ENCODE measurements at places on chromosomes 4 and X.

GRCh38 chrX:115940348-115940747, 230.2 kb upstream of the AGTR2 start:
- no peak for DNase-seq

GRCh38 chrX:66167431-66167830, 3.4 kb downstream of the HEPH start:
- DNase-seq, result no peak

- no peak for DNase-seq
Observed at GRCh38 chr4:83205760-83206159, 78.8 kb downstream of the COQ2 start.

GRCh38 chrX:13177921-13178566, 133.6 kb upstream of the FAM9C start:
- DNase-seq, result no peak

DNA sequence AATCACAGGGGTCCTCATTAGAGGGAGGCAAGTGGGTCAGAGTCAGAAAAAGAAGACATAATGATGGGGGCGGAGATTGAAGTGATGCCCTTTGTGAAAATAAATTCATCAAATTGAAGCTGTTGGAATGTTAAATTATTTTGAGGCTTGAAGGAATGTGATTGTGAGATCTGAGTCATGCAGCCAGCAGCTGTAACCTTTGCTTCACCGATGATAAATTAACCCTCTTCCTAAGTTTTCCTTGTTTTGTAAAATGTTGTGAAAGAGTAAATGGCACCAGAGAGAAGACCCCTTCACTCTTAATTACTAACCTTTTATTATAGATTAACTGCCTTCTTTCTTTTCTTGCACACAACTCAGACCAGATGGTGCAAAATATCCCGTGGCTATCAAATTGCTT, 47.7 kb upstream of the FAM9A start:
- no peak for DNase-seq

DNA sequence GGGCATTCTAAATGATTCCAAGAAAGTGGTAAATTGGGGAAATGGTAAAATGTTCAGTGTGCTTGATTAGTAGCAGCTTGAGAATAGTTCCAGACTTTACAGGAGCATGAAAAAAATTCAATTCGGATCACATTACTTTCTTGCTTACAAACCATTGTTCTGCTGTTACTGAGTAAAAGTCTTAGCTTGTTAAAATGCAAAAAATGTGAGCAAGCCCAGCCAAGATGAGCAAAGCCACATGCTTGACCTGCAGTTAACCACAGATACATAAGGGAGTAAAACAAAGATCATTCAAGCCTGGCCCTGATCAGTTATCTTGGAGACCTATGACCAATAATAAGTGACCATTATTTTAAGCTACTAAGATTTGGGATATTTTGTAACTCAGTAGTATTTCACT, 562.9 kb upstream of the MAGEB2 start:
- DNase-seq, result no peak

GRCh38 chr4:153151535-153152455, 52.4 kb upstream of the TRIM2 start:
- no peak for DNase-seq

Measured in GOT3 (cell line).